RPMI8226 (cell line): ENCODE measurements at places on chromosomes 5 and 9.

- DNase-seq, result no peak
These were observed 18.7 kb downstream of the ORM2 start for GRCh38 chr9:114348261-114348905.

- DNase-seq, result no peak
These were observed 340.3 kb upstream of the CD180 start for GRCh38 chr5:67536866-67537265.

DNA sequence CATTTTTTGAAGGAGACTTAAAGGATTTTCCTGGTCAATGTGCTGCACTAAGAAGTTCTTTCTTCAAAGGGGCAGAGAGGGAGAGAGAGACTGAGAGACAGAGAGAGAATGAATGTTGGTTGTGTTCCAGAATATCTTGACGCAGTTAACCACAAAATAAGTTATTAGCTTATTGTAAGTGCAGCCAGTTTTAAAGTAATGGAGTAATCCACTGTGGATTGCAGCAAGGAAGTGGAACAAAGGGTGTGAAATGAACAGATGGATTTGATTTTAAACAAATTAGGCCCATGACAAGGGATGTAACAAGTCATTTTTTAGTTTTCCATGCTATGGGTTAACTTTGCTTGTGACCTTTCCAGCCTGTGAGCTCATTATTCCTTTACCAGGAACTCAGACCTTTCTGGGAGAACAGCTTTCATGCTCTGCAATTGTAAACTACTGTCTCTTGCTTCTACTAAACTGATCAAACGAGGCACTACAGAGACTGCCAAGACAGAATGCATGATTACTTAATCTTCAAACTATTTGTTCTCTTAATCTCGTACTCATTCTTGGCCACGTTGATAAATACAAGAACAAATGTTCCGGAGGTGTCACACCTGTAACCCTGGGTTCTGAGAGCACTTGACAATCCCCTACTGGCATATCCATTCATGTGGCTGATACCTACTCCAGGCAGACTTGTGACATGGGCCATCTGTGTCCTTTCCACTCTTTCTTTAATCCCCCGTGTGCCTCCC lies 131.1 kb downstream of the TLE1 start:
- no peak for DNase-seq

GRCh38 chr5:67204821-67205220 lies 8.2 kb upstream of the CD180 start:
- no peak for DNase-seq

GRCh38 chr5:1153428-1153827 lies 41.6 kb upstream of the SLC12A7 start:
- no peak for DNase-seq

DNA sequence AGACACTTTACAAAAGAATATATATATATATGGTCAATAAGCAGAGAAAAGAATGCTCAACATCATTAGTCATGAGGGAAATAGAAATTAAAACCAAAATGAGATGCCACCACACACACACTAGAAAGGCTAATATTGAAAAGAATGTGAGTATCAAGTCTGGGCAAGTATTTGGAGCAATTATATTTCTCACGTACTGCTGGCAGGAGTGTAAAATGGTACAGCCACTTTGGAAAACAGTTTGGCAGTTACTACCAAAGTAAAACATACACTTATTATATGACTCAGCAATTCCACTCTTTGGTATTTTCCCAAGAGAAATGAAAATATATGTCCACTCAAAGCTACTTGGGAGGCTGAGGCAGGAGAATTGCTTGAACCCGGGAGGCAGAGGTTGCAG lies 29.8 kb downstream of the NEUROG1 start:
- DNase-seq, result no peak

DNA sequence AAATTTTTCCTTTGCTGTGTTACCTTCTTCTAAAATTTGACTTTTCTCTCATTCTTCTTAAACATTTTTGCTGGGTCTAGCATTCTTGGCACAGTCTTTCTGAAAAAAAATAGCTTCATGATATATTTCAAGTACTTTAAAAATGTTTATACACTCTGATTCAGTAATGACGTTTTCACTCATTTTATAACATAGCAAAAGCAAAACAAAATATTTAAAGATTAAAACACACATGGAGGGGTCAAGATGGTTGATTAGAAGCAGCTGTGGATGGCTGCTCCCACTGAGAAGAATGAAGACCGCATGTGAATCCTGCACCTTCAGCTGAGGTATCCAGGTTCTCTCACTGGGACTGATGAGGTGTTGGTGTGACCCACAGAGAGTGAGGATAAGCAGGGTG lies 188.2 kb downstream of the SGCD start:
- no peak for DNase-seq

GRCh38 chr5:68710514-68710913 lies 383.3 kb upstream of the SLC30A5 start:
- DNase-seq, result no peak

DNA sequence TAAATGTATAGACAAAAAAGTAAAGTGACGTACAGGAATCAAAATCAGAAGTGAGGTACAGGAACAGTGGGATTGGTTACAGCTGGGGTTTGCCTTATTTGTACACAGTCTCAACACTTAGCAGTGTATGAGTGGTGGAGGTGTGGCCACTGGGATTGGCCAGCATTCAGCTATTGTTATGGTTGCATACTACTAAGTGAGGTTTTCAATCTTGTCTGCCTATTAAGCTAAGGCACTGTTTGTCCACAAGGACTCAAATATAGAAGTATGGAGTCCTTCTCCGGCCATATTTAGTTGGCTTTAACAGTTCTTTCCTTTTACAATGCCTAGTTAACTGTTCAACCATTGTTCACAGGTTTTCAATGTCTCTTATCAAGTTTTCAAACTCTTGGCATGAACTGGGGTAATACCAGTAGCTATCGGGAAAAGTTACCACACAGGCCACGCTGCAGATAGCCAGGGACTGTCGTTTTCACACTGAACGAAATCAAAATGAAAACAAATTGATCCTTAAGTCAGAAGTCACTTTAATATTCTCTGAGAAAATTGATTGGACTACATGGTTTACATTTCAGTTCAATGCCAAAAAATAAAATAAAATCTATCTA lies 176.0 kb upstream of the FREM1 start:
- no peak for DNase-seq

- no peak for DNase-seq
These were observed 265.6 kb downstream of the TMEM232 start for GRCh38 chr5:110460837-110461236.

DNA sequence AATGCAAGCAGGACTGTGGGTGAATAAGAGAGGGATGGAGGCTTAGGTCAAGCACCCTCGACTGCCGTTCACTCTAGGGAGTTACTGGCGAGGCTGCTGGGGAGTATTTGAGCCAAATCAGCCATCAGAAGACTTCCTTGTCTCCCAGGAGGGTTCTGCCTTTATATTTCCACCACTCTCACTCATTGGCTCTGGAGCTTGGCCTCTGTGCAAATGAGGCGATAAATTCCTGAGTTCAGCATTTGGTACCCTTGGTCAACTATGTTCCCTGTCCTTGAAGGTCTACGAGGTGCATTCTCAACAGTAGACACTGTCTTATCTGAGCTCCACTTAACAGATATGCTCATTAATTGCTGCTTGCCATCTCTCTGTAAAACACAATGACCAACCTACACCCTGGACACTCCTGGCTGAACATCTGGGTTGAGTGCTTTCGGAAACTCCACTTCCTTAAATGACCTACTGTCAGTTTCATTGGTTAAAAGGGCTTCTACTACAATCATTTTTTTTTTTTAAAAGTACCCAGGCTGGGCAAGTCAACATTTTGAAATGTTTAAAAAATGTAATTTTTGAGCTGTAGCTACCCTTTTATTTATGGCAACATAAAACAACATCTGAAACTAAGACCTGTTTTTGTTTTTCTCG lies 153.2 kb downstream of the NTRK2 start:
- DNase-seq, result no peak

GRCh38 chr5:31976169-31976568 lies 197.9 kb downstream of the GOLPH3 start:
- no peak for DNase-seq
